ENCODE measurements at places on chromosomes 5 and 9. TPM values are rescaled to one million over a fixed set of nuclear protein-coding genes. Genes with fewer than 3 reads are reported as not detected.

GRCh38 chr9:100011062-100011681 lies 87.6 kb downstream of the ERP44 start:
- no peak overlapping the region for H3K27ac ChIP-seq
- no peaks in the 10 kb centered on the region for H3K27me3 ChIP-seq
- no peak for DNase-seq
- H3K4me3 ChIP-seq, result no peak overlapping the region
- no peaks in the 10 kb centered on the region for H3K4me1 ChIP-seq
- peaks cover 77% of the 10 kb centered on the region for H3K36me3 ChIP-seq

- DNase-seq, result no peak
- H3K27ac ChIP-seq, result no peak overlapping the region
- H3K4me1 ChIP-seq, result no peaks in the 10 kb centered on the region
- H3K36me3 ChIP-seq, result no peaks in the 10 kb centered on the region
Measured at GRCh38 chr9:91604451-91605179, 181.0 kb upstream of the NFIL3 start.

DNA sequence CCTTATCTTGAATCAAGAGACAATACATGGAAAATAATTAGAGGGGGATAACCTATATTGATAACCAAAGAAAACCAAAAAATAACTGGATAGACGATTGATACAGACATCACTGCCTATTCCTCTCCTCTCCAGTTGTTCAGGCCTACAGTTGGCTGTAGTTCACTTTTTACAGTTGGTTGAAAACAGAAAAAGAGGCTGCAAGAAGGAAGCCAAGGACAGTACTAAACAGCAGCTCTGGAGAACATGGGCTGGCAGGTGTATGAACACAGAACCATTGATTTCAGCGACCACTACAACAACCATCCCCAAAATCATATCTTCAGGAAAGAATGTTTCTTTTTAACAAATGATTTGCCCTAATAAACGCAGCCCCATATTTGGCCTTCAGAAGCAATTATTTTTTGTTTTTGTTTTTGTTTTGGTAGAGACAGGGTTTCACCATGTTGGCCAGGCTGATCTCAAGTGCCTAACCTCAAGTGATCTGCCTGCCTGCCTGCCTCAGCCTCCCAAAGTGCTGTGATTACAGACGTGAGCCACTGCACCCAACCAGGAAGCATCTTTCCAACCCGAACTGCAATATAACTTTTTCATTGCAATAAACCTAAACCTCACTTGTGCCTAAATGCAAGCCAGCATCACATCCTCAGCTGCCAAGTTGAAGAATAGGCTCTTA lies 64.3 kb downstream of the MLLT3 start:
- H3K4me3 ChIP-seq, result no peak overlapping the region
- H3K27me3 ChIP-seq, result no peaks in the 10 kb centered on the region
- DNase-seq, result no peak
- H3K27ac ChIP-seq, result no peak overlapping the region

DNA sequence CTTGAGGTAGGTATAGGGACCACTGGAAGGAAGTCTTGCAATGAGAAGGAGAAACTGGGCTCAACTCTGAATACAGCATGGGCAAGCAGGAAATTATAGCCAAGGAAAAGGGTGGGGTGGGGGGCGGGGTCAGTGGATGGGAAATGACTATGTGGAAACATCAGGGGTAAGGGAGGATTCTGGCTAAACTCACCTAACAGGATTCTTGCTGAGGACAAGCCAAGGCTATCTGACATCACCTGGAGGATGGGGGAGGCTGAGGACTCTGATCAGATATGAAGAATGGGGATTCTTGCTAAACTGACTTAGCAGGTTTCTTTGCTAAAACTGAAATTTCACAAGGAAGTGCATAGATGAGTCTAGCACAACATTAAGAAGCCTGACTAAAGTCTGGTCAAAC lies 40.8 kb downstream of the CTSL start:
- peaks cover 20% of the 10 kb centered on the region for H3K27me3 ChIP-seq
- no peak overlapping the region for H3K27ac ChIP-seq
- H3K4me3 ChIP-seq, result no peak overlapping the region
- H3K36me3 ChIP-seq, result no peaks in the 10 kb centered on the region
- no peaks in the 10 kb centered on the region for H3K4me1 ChIP-seq
- no peak for DNase-seq

GRCh38 chr5:39580702-39581453 lies 156.1 kb upstream of the DAB2 start:
- peak overlapping the region; percentile 32 for H3K27ac ChIP-seq
- no peak overlapping the region for H3K4me3 ChIP-seq
- no peaks in the 10 kb centered on the region for H3K27me3 ChIP-seq

DNA sequence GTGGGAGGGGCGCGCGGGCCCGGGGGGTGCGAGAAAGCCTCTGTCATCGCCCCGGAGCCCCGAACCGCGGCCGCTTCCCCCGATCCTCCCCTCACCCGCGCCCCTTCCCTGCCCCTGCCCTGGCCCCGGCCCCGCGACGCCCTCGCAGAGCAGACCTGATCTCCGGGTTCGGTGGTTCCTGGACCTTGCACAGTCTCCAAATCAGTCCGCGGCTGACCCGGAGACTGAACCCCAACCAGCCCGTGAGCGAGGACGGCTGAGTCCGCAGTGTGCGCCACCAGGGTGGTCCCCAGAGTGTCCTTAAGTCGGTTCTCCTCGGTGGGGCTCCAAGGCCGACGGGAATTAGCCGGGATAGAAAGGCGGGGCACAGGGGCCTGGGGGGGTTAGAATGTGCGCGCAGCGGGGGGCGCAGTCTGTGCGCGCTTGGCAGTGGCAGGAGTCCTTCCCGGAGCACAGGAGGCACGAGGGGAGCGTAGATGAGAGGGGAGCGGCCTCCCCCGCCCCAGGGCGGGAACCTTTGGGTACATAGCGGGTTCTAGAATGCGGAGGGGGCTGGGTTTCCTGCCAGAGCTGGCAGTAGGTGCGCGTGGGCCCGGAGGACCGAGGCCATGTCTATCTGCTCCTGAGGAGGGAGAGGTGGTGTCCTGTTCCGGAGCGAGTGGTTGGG lies 779 bp downstream of the PKN3 start:
- peaks cover 15% of the 10 kb centered on the region for H3K4me1 ChIP-seq
- peak; percentile 30 for DNase-seq
- no peaks in the 10 kb centered on the region for H3K27me3 ChIP-seq
- peak overlapping the region; percentile 88 for H3K27ac ChIP-seq
- H3K4me3 ChIP-seq, result peak overlapping the region; percentile 66
- peaks cover 5% of the 10 kb centered on the region for H3K36me3 ChIP-seq

DNA sequence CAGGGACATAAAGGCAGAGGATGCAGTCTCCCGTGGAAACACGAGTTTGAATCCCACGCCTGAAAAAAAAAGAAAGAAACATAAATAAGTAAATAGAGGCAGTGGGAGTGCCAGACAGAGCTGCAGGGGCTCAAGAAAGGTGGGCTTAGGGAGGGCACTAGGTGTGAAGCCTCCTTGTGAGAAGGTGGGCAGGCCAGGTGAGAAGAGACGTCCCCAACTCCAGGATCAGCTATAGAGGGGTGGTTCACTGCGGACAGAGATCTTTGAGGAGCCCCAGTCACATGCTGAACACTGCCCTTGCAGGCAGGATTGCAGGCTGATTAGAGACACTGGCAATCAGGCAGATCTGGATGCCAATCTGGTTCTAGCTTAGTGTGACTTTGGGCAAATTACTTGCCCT lies 172.1 kb downstream of the RGS3 start:
- no peak overlapping the region for H3K27ac ChIP-seq
- H3K4me1 ChIP-seq, result peaks cover 41% of the 10 kb centered on the region
- DNase-seq, result no peak

GRCh38 chr5:180673371-180674089 lies 24.1 kb upstream of the FLT4 start:
- H3K27me3 ChIP-seq, result peaks cover 37% of the 10 kb centered on the region

- no peaks in the 10 kb centered on the region for H3K4me1 ChIP-seq
- H3K36me3 ChIP-seq, result no peaks in the 10 kb centered on the region
- H3K27me3 ChIP-seq, result no peaks in the 10 kb centered on the region
- no peak overlapping the region for H3K4me3 ChIP-seq
Measured at GRCh38 chr5:94969174-94969573, 315.7 kb downstream of the MCTP1 start.

DNA sequence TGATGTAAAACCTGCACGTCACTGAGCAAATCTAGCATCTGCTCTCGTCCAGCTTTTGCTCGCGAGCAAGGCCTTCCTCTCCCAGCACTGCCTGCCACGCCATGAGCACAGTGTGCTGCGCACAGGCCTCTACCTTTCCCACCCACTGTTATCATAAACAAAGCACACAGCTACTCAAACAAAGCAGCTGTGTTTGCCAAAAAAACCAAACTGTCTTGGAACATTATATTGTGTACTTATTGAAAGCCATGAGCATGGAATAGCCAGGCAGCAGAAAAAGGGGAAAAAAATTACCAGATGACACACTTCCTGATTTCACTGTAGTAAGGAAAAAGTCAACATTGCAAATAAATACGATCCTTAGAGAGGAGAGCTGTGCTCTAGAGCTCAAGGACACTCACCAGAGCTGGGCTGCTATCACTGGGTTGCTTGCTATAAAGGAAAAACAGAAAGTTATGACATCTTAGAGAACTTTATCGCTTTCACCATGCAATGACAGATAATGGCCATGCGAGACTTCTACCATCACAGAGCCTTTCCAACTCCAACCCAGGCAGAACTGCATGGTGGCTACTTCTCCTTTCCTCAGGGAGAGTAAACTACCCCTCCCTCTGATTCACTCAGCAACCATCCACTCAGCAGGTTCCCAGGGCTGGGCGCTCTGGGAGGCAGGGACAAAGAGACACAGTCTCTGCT lies 69.6 kb downstream of the EPB41L4B start:
- no peak overlapping the region for H3K27ac ChIP-seq
- H3K4me3 ChIP-seq, result no peak overlapping the region
- no peaks in the 10 kb centered on the region for H3K36me3 ChIP-seq
- no peak for DNase-seq

Gene LCNL1
- 0.10 TPM for polyA plus RNA-seq

Gene OBP2B
- not detected for polyA plus RNA-seq

Gene RAI14
- polyA plus RNA-seq, result 6.6 TPM

Gene SLC31A2
- 10.3 TPM for polyA plus RNA-seq

Data from heart right ventricle (tissue), 16 donors.